Stimulated activated CD8-positive, alpha-beta memory T cell treated with anti-CD3 and anti-CD28 coated beads, Interleukin-4, amount 100 ng/mL, for 1 hour (primary cell): ENCODE measurements at places on chromosomes 4 and X.

DNA sequence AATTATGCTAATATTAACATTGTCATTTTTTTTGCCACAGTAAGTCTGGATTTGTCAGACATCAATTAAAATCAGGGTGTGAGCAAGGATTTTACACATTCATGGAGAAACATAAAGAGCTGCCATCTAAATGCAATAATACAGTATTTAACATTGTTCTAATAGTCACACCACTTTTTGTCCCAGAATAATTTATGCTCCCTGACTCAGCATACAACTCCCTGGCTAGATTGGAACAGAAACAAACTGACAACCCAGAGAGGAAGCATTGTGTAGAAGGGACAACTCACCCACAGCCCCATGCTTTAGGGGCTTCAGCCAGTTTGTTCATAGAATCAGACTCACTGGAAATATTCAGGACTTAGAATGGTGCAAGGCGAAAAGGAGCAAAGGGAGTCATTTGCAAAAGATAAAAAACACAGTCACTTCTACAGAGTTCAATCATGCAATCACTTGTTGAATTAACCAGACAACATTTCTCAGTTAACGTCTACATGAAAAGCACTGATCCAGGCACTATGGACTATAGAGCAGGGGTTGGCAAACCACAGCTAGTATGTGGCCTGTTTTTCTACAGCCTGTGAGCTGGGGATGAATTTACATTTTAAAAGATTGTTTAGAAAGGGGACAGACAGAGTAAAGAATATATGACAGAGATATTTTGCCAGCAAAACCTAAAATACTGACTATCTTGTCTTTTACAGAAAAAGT is 26.4 kb upstream of the SEC24B start:
- no peak for DNase-seq

- DNase-seq = no peak
These were observed 106.7 kb upstream of the GRXCR1 start for GRCh38 chr4:42785817-42786216.

GRCh38 chr4:91032725-91033445 is 905.7 kb downstream of the CCSER1 start:
- no peak for DNase-seq

DNA sequence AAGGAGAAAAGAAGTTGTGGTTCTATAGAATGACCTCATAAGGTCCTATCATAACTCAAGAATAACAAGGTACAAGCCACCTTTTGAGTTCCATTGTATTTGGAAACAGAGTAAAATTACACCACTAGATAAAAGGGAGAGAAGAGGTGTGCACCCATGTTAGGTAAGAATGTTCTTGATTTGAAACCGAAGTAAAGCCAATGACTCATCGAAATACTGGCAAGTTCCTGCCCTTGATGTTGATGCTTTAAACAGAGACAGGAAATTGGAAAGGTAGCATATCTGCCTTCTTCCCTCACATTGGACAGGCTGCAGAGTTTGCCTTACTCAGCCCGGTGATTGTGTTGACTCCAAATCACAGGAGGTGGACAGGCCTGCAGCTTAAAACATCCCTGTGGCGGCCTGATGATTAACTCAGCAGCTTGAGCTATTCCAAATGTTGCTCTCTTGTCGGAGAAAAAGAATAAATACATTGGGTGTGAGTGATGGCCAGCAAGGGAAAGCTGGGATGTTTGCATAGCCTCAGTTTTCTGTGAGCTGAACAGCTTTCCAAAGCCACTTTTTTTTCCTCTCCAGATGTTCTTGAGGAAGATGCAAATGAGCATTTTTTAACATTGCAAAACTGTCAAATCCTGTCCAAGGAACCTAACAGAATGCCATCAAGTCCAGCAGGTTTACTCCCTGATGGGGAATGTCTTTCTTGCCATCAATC is 321.1 kb downstream of the NKX6-1 start:
- no peak for DNase-seq

DNA sequence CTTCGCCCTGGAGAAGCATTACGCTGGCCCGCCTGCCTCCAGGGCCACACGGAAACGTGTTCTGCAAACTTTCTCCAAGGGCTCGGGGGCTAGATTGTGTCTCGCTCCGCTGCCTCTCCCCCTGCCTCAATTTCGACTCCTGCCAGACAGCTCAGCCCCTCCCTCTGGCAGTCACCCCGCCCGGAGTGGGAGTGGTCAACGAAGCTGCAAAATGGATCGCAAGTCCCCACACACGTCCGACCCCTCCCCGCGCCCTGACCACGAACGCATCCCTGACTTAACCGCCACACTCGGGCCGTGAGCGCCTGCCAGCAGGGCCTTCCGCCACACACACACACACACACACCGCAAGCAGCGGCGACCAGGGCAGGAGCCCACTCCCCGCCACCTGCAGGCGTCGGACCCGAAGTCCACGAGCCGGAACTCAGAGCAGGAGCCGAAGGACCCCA is 47.0 kb upstream of the NKAP start:
- no peak for DNase-seq

DNA sequence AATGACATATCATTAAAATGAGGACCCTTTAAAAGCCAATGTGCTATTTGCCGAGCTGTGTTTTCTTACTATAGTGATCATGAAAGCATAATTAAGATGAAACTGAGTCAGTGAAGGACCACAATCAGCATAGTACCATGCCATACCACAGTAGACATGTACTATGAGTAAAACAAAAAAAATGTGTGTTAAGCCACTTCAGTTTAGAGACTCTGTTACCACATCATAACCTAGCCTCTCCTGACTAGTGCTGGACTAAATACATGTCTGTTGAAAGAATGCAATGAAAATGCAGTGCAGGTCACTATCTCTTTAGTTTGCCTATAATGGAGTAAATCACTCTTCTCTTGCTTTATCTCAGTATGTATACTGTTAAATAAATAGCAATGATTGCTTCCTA is 12.3 kb upstream of the DDX53 start:
- no peak for DNase-seq

GRCh38 chrX:104183685-104184084 is 17.4 kb downstream of the FAM199X start:
- DNase-seq = no peak

- DNase-seq = peak; percentile 11
These were observed 168.3 kb downstream of the SPRY1 start for GRCh38 chr4:123564758-123565346.

GRCh38 chr4:84792366-84793301 is 173.9 kb downstream of the WDFY3 start:
- no peak for DNase-seq

GRCh38 chr4:184534511-184535391 is 60.4 kb upstream of the IRF2 start:
- no peak for DNase-seq

GRCh38 chrX:38859602-38860001 is 58.3 kb downstream of the MID1IP1 start:
- DNase-seq = no peak

- DNase-seq = no peak
These were observed 20.5 kb upstream of the AADAT start for GRCh38 chr4:170110285-170110672.

DNA sequence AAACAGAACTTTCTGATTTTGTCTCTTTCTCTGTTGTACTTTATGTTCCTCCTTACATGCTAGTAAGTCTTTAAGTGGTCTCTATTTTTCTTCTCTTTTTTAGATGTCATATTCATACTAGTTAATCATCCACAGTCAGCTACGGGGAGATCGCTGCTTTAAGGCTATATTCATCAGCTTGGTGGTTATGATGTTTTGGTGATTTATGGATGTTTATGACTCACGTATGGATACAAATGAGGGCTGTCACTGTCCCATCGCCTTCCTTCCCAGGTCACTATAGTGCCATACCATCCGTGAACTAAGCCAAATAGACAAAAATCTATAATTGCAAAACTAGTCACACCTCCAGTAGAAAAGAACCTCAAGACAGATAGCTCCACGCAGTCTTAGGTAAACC is 296.8 kb upstream of the AADAT start:
- no peak for DNase-seq

DNA sequence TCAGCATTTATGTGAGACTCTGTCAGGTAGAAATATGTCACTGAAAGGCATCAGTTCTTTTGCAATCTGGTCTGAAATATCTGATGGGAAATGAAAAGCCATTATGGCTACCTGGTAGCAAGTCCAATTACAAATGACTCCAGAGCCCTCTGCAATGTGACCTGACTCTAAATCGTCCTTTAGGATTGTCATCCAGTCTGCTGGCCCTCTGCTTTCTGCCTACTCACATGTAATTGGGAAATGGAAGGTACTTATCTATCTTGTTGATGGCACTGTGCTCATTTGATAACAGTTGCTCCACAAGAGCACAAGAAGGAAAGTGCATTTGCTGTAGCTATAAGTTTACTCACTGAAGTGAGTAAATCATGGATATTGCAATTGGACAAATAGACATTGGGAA is 799.8 kb downstream of the RAPGEF2 start:
- DNase-seq = no peak

DNA sequence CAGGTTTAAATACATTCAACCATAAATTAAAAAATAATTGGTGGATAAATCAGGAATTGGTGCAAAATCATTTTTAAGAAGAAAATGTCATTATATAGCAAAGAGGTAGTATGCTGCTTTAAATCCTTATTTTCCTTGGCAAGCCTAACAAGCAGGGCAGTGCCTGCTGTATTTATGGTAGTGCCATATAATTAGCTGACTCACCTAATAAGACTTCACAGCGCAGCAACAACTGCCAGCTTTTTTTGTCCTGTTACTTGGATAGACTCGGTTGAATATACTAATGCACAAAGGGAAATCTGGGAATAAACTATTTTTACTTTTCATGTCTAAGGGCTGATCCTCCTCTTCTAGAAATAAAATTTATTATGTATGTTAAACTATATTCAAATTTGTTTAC is 99.1 kb downstream of the SNCA start:
- DNase-seq = no peak

DNA sequence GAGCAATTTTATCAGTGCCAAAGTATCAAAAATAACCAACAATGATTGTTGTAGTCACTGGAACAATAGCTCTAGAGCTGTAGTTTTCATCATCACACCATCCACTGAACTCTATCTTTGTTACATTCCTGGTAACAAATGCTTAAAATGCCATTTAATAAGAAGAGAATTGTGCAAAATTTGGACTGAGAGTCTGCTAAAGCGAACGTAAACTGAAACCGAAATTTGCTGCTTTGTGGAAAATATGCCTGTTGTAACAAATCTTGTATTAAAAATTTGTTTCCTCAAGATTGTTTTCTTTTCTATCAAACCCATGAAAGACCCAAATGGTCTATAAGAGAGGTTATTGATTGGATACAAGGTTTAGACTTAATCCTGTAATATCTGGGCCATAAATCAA is 109.3 kb upstream of the TECRL start:
- no peak for DNase-seq

DNA sequence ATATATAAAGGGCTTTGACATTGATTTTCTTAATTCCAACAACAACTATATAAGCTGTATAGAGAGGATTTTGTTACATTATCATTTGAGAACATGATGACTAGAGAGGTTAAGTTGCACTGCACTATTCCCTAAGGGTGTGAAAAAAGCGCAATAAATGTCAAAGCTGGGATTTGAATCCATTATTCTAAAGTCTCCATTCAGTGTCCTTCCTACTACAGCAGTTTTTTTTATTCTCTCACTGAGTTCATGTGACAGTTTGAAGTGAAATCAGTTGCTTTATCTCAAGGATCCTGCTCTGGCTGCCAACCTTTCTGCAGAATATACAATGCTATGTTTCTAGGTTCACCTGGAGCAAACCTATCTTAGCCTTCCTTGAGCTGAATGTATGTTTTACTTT is 177.5 kb downstream of the ANKRD50 start:
- DNase-seq = no peak

DNA sequence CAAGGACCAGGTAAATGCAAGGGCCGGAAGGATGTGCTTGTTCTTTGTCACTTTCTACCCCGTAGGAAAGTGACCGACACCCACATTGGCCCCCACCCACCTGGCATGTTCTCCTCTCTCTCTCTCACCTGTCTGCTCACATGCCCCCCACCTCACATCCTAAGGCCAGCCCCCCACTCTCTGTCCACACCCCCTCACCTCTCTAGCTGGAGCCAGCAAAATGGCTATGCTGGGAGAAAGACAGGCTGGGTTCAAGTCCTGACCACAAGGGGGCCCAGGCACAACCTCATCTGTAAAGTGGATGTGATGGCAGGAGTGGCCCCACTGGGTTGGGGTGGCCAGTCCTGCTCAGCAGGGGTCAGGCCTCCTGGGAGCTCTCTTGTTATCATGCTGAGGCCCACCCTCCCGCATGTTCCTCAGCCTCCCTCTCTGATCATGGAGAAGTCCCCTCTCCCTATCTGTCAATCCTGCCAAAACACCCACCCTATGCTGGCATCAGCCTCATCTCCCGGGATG is 1.7 kb upstream of the PPP2R2C start:
- DNase-seq = no peak

- DNase-seq = no peak
These were observed 111.0 kb downstream of the RASGEF1B start for GRCh38 chr4:81360737-81361136.

DNA sequence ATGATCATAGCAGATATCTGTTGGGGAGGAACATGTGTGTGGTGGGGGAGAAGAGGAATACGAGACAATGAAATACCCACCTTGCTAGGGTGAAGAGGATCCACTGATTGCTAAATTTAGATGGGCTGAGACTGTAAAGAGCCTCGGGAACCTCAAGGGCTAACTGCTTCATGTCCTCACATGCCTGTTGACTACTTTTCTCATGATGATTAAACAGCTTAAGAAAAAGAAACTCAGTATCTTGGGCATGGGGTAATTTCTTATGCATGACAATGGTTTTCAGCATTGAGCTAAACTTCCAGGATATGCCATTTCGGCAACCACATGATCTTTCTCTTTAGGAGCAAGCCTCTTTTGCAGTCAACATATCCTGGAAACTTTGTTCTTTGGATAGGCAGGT is 3.9 kb upstream of the LNX1 start:
- DNase-seq = no peak

- DNase-seq = no peak
These were observed 15.4 kb upstream of the OCIAD1 start for GRCh38 chr4:48815483-48815882.

DNA sequence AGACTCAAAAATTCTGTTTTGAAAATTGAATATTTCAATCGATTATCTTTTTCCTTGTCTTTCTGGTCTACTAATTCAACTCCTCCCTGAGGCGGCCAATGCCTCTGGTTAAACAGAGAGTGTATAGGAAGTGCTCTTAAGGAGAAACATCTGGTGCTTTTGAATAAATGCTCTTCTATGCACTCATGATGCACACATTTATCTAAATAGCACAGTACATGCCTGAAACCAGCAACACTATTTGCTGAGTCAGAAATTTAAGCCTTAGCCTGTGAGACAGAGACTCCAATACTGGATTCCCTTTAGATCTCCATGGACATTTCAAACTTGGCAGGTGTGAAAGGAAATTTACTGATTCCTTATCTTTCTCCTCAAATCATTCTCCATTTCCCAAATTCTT is 118.6 kb downstream of the SLIT2 start:
- DNase-seq = no peak
